ENCODE measurements at places on chromosomes 7 and 10.

GRCh38 chr7:98307971-98308466 is 26.5 kb downstream of the BRI3 start:
- no peak for DNase-seq

GRCh38 chr10:11720260-11720741 is 21.9 kb upstream of the ECHDC3 start:
- DNase-seq: no peak

- DNase-seq: no peak
These were observed 493.0 kb downstream of the LRMDA start for GRCh38 chr10:75924309-75924902.

DNA sequence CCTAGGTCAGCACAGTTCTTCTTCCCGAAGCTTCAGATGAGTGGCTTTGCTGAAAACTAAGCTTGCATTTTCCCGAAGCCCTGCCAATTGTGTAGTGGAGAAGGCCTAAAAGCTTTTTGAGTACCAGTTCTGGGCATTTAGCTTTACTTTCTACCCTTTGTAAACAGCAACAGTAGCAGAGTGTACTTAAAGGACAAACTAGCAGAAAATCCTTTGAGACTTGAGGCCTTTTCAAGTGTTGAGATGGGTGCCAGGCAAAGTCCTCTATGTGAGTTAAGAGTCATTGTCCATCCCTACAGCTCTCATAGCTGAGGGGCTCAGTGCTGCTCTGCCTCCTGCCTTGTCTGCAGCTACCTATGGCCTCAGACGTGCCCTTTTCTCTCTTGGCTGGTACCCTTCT is 368.2 kb downstream of the CCSER2 start:
- no peak for DNase-seq

DNA sequence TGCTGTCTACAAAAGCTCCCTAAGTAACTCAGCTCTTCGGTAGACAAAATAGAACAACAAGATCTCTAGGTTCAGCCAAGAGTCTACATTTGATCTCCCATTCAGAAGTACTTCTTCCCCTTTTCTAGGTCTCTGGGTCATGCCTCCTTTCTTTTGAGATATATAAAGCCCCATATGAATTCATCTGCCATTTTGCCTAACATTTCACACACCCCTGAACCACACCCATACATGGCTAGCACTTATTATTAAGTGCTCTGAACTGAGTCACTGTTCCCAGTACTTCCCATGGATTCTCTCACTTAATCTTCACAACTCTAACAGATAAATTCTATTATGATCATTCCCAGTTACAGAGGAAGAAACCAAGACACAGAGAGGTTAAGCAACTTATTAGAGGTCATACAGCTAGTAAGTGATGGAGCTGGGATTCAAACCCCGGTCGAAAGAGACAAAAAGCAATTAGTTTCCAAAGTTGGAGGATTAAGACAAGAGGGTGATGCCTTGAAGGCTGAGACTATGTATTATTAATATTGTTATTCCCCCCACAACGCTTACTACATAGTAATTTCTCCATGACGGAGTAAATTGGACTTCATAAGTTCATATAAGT is 17.3 kb downstream of the MYOF start:
- DNase-seq: peak; percentile 62

DNA sequence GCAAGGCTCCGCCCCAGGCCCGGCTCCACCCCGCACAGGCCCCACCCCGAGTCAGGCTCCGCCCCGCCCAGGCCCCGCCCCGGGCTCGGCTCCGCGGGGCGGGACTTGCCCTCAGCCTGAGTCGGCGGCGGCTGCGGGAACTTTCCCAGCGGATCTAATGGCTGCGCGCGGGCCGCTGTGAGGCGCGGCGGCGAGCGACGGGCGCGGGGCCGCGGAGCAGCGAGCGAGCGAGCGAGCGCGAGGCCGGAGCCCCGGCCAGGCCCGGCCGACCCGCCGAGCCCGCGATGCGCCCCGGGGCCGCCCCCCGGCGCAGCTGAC is at the start of gene INPP5A:
TSS of gene INPP5A (plus strand) at position 104 of the 318 bp plus-strand sequence. CDS start 310 bp downstream, outside the sequence.
- no peak for DNase-seq

DNA sequence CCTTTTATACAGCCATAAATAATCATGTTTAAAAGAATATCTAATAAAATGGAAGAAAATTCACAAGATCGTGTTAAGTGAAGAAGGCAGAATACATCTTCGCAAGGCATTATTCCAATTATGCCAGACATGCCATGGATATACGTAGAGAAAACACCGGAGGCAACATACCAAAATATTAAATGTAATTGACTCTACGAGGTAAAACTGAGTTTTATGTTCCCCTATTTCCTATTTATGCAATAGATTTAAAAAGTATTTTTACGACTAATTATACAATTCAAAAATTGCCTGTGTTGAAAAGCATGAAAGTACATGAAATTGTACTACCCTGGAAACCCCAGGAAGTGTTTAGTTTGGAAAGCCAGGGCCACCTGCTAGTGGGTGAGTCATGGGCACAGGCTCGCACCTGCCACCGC is 936 bp upstream of the REPIN1 start:
- no peak for DNase-seq

- no peak for DNase-seq
These were observed 100.4 kb upstream of the ACBD5 start for GRCh38 chr10:27341001-27341400.

DNA sequence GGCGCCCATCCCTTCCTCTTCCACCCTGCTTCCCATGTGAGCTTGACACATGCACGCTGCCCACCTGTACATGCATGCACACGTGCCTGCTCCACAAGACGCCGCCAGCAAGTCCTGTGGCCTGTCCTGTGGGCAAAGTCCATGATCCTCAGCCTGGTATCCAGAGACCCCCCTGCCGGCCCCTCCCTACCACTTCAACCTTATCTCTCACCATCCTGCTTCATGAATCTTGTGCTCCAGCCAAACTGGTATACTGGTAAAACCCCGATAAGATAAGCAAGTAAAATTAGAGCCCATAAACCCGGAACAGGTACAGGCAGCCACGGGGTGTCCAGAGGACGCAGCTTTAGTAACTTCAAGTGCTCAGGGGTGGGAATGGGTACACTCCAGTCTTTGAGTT is 11.8 kb upstream of the TBXAS1 start:
- DNase-seq: no peak

- no peak for DNase-seq
These were observed 305.0 kb downstream of the GPR37 start for GRCh38 chr7:124460555-124460954.

DNA sequence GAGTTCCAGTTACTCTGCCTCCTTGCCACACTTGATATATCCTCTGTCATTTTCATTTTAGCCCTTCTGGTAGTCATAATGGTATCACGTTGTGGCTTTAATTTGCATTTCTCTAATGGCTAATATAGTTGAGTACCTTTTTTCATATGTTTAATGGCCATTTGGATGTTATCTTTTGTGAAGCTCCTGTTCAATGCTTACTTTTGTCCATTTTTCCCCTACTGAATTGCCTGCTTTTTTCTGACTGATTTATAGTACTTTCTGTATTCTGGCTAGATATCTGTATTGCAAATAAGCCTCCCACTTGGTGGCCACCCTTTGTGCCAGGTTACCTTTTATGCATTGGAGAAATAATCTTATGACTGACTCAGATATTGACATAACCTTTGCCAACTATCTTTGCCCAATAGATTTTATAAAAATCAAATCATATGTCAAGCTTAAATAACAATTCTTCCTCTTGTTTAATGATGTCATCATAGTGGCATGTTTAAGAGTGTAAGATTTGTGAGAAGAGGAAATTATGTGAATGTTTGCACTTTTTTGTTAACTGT is 50.6 kb downstream of the PRPF18 start:
- no peak for DNase-seq

DNA sequence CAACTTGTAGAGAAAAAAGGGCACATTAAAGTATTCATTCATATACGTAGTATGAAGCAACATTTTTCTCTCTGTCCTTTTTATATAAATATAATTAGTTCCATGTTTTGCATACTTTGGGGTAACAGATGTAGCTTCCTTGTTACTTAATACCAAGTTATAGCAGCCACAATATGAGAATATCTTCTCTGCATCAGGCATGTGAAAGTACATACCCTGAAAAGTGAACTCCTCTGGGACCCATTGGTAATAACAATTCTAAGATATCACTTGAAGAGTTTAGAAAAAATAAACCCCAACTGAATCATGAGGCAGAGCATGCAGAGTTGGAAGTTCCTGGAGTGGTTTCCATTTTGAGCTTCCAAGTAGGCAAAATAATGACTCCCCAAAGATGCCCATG is 2.4 kb upstream of the CRPPA start:
- DNase-seq: no peak

- peak; percentile 36 for DNase-seq
These were observed 118.6 kb upstream of the CARD11 start for GRCh38 chr7:3162289-3162688.

DNA sequence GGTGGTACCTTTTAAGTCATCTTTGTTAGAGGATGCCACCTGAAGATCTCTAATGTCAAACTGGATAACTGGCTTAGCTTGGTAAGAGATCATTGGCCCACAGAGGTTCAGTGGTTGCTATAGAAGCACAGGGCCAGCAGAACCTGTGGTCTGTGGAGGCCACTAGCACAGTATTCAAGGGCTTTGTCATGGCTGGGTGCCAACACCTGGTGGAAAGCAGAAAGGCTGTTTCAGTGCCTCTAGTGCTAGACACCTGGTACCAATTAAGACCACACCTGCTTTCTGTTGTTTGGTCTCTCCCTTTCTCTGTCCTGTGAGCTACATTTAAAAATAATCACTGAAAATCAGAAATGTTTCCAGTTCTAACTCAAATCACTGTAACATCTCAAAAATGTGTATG is 10.0 kb upstream of the PCGF5 start:
- no peak for DNase-seq

DNA sequence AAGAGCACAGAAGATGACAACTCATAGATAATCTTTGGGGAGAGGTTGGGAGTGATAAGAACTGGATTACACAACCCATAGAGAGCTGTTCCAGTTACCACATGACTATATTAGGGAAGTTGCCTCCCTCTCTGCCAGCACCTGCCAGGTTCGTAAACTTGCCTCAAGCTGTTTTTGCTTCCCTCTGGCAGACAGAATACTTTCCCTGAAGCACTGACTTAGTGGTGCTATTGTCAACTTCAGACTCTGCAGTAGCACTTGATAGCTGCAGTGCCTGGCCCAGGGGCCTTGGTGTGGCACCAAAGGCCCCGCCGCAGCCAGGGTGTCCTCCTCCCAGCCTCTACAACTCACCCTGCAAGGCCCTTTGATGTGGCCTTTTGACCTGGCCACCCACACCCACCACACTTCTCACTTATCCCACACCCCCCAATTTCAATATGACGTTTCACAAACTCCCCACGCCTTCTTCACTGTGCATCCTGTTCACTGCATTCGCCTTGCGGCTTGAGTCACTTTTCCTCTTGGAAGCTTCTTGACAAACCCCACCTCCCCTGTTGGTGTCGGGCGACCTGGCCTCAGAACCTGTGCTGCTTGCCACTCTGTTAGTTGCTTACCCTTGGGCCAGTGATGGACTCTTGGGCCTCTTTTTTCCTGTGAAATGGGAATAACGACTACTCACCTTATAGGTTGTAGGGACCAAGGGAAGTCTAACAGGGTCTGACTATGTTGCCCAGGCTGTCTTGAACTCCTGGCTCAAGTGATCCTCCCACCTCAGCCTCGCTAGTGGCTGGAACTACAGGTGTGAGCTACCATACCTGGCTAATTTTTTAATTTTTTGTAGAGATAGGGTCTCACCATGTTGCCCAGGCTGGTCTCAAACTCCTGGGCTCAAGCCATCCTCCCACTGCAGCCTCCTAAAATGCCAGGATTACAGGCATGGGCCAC is 50.2 kb upstream of the PODXL start:
- DNase-seq: peak; percentile 72

DNA sequence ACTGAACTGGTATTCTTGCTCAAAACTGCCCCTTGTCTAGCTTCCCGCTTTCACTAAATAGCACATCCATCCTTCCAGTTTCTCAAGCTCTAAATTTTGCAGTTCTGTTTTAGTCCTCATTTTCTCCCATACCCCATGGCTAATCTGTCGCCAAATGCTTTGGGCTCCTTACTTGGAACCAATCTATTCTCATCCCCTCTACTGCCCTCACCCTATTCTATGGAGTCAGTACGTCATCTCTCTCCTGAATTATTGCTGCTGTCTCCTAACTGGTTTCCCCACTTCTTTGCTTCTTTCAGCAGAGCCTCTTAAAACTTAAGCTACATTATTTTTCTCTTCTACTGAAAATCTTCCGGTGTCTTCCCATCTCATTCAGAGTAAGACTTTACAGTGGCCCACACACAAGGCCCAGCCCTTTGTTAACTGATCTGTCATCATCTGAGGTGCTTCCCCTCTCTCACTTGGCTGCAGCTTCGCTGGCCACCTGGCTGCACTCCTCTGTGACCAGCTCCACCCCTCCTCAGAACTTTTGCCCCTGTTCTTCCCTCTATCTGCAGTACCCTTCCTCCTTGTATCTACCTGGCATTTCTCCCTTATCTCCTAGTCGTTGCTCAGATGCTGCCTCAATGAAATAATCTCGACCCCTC is 9.9 kb downstream of the STARD3NL start:
- DNase-seq: no peak

DNA sequence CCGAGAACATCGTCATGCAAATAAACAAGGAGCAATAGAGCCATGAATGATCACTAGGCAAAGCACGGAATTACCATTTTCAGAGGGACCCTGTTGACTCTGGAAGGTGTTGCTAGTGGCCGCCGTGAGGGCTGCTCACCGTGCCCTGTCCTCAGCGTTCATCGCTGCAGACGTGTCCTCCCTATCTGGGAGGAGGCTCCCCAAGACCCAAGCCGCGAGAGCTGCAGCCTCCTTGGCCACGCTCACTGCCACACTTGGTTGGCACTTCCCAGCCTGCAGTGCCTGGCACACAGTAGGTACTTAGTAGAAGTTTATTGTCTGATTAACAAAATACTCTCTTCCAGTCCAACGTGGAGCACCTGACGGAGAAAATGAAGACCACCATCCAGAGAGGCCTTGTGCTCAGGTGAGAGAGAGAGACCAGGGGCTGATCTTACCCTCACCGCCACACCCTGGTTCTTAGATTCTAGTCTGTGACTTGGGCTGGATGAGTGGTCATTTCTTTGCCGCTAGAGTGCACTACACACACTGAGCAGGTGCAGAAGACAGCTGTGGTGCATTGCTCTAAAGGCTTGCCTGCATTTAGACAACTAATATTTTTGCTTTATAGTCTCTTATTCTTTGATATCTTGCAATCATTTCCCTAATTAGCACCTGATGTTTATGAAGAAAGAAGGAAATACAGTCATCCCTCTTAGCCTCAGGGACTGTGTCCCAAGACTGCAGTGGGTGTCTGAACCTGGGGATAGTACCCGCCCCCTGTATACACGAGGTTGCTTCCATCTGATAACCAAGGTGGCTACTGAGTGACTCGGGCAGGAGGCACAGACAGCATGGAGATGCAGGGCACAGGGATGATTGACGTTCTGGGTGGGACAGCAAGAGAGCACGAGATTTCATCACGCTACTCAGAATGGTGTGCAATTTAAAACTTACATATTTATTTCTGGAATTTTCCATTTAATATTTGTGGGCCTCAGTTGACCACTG is 40.3 kb downstream of the PITRM1 start:
- DNase-seq: peak; percentile 51
